ENCODE measurements at places on chromosomes 2 and 18.
A peak's percentile ranks its signal among the peaks of the same experiment; 100 is the strongest.

- no peak for DNase-seq
Measured at GRCh38 chr2:164624316-164624715, 3.0 kb upstream of the GRB14 start.

DNA sequence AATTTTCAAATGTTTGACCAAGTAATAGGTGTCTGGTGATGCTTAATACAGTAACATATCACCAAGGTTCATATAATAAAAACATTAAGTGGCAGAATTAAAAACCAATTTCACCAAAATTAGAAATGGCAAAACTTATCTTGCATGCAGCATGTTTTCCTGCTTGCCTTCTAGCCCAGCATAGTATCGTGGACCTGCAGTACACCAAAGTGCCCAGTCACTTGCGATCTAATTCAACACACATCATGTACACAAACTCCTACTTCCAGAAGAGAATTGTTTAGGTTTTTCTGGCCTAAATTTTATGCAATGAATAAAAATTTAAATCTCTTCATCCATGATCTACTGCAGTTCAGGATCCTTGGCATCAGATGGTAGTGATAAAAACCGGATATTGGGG is 28.9 kb downstream of the LPIN2 start:
- no peak for DNase-seq

- DNase-seq: peak; percentile 52
Measured at GRCh38 chr18:26386002-26386401, 159.8 kb downstream of the TAF4B start.

- DNase-seq: peak; percentile 56
Measured at GRCh38 chr18:48833701-48834412, 116.9 kb downstream of the SMAD7 start.

GRCh38 chr18:54251606-54252390 is 17.5 kb upstream of the POLI start:
- no peak for DNase-seq

- peak; percentile 22 for DNase-seq
Measured at GRCh38 chr2:66872081-66872985, 437.4 kb downstream of the MEIS1 start.

GRCh38 chr2:24121469-24121868 is 1.7 kb downstream of the PFN4 start:
- DNase-seq: no peak

All from HT1080 (cell line).